Nucleus accumbens (tissue), 56 donors: ENCODE measurements at places on chromosomes 16 and 17.

DNA sequence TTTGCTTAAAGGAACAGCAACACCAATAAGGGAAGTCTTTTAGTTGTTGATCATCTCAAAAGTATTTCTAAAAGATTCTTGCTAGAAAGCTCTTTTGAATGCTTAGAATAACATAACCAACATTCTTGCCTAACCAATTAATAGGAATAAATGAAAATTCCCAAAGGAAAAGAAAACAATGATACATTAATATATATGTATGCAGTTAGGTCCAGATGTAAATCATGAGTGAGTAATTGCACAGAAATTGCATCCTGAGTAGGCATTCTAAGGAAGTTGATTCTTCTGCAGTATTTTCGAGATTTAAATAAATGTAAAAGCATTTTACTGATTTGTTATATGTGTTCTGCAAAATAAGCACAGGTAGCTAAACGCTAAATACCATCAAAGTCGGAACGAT, 22.1 kb downstream of the COX10 start:
- DNase-seq: no peak

DNA sequence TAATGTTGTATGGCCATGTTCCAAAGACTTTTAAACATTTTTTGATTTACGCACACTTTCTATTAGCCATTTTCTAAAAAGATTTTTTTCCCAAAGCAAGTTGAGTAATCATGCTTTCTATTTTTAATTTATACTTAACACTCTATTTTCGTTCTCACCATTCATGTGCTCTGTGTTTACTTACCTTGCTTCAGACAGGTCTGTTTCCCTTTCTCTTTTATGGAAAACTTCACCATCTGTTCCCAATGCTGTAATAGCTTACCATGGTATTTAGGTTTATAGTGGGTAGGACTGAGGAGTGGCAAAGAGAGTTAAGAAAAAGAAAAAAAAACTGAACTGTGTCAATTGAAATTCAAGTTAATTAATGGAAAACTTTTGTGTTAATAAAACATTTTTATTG, 37.5 kb upstream of the KCNJ16 start:
- DNase-seq: no peak

DNA sequence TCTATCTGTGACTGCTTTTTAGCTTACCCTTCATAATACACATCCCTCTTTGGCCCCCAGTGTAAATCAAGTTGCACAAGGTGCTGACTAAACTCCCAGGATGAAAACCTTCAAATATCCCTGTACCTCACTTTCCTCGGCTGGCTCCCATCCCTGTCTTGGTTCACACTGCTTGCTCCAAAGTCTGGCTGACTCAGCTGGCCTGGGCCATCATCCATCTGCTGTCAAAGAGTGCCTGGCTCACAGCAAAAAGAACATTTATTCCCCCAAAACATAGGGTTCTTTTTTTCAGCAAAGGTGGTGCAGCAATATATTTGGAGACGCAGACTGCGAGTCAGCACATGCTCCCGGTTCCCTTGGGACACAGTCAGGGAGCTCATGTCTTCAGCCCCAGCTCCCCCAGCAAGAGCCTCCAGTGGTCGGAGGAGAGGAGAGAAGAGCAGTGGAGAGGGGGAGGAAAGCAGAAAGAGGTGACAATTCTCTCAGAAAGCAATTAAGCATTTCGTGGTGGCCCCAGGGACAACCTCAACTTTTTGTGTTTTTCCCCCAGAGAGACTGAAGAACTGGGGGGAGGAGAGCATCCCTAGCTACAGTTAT, 26.1 kb downstream of the GPR142 start:
- no peak for DNase-seq

DNA sequence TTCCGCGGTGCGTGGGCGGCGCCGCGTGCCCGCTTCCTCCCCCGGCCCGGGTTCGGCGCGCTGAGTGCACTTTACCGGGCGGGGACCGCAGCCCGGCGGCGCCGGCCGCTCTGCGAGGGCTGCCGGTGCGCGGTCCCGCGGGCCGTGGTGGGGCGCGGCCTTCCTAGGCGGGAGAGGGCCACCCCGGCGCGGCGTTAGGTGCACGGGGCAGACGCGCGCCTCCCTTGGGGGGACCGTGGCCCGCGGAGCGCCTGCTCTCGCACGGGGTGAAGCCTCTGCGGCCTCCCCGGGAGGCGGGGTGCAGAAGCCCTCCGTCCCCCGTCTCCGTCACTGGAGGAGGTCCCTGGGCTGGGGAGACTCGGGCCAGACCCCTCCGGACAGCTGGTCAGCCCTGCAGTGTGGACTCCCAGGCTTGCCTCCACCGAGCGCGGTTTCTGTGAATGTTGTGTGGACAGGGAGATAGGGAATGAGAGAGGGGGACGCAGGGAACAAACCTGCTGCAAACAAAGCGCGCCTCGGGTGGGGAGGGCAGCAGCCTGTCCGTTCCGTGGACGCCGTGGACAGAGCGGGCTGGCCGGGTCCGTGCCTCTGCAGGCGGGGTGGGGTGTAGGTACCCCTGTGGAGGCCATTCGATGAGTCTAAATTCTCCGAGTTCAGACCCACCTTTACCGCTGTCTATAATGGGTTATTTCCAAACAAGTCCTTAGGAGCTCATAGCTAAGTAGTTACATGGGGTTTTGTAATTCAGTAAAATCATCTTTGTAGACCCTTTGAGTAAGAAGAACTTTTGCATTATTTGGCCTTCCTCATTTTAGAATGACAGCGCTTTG, 721 bp downstream of the TBCD start:
- peak; percentile 44 for DNase-seq

- DNase-seq: no peak
Measured at GRCh38 chr16:10494343-10495030, 85.9 kb downstream of the EMP2 start.

GRCh38 chr17:1315409-1315808, 35.9 kb downstream of the TRARG1 start:
- DNase-seq: no peak

GRCh38 chr17:72602517-72603419, 481.9 kb downstream of the SOX9 start:
- no peak for DNase-seq

DNA sequence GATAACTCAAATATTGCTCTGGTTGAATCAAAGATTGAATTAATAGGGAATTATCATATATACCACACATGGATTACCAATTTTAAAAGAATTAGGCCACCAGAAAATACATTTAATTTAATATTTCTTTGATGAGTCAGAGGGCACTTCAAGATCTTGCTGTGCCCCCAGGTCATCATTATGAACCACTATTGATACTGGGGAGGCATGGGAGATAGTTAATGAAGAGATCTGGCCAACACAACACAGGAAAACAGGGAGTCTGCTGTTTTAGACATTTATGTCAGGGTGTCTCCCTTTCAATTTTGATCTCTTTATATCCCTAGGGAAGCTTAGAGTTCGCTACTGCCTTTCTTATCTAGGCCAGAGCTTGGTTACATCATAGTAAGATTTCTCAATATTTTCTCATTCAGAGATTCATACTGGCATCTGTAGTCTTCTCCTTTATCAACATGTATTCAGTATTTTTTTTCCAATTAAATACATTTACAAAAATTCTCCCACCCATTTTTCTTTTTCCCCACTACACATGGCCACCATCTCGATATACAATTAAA, 158.3 kb upstream of the ZFHX3 start:
- DNase-seq: no peak
